Adrenal gland (tissue), 19 donors: ENCODE measurements at places on chromosomes 3 and 15. TPM values are rescaled to one million over a fixed set of nuclear protein-coding genes. Genes with fewer than 3 reads are reported as not detected.

DNA sequence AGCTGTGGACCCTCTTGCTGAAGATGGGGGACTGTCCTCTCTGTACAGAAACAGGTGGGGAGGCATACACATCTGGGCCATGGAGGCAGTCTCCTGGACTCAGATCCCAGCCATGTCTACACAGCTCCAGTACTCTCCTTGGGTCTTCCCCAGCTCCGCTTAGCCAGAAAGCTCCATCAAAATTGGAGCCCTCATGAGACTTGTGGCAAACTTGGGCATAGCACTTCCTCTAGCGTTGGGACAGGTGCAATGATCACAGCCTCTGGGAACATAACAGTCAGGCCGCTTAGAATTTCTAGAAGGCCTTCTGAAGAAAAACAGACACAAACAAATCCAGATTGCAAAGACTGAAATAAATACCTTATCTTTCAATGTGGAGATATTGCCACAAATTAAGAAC, 634.3 kb upstream of the GOLIM4 start:
- H3K4me1 ChIP-seq, result no peaks in the 10 kb centered on the region
- H3K27me3 ChIP-seq, result no peaks in the 10 kb centered on the region
- H3K27ac ChIP-seq, result no peak overlapping the region
- H3K36me3 ChIP-seq, result no peaks in the 10 kb centered on the region
- no peak overlapping the region for H3K4me3 ChIP-seq

- H3K4me3 ChIP-seq, result no peak overlapping the region
- H3K36me3 ChIP-seq, result peaks cover 42% of the 10 kb centered on the region
- H3K27me3 ChIP-seq, result no peaks in the 10 kb centered on the region
Measured at GRCh38 chr15:73564255-73564654, 68.9 kb downstream of the NPTN start.

The RAB8B gene
- polyA plus RNA-seq, result 41.1 TPM

- H3K27me3 ChIP-seq, result no peaks in the 10 kb centered on the region
- no peaks in the 10 kb centered on the region for H3K36me3 ChIP-seq
- DNase-seq, result no peak
- no peak overlapping the region for H3K4me3 ChIP-seq
Measured at GRCh38 chr3:134709561-134710312, 58.9 kb upstream of the KY start.

GRCh38 chr15:75578173-75578947, 755 bp downstream of the PTPN9 start:
- peaks cover 21% of the 10 kb centered on the region for H3K4me1 ChIP-seq
- H3K36me3 ChIP-seq, result no peaks in the 10 kb centered on the region
- no peaks in the 10 kb centered on the region for H3K27me3 ChIP-seq
- DNase-seq, result no peak
- peak overlapping the region; percentile 81 for H3K27ac ChIP-seq
- peak overlapping the region; percentile 27 for H3K4me3 ChIP-seq

The CCDC12 gene
- polyA plus RNA-seq, result 145 TPM

DNA sequence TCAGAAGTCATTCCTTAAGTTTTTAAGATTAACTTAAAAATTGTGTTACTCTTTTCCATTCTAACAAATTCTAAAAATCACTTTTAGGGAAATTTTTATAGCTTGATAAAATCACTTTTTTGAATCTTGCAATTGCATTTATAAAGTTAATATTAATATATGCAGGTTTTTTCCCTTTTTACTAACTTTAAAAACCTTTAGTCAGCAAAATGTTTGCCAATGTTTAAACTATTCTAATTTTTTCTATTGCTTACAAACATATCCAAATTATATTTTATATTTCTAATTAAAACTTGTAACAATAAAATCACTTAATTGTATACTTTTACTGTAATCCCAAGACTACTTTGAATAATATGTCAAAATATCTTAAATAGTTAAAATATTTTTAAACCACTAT, 839.4 kb downstream of the TBL1XR1 start:
- H3K27me3 ChIP-seq, result no peaks in the 10 kb centered on the region
- no peak for DNase-seq
- H3K27ac ChIP-seq, result no peak overlapping the region
- no peak overlapping the region for H3K4me3 ChIP-seq
- H3K4me1 ChIP-seq, result no peaks in the 10 kb centered on the region

The SV2B gene
- 0.94 TPM for polyA plus RNA-seq

The DCBLD2 gene
- 31.6 TPM for polyA plus RNA-seq

The PLA2G4D gene
- polyA plus RNA-seq, result 0.07 TPM

GRCh38 chr3:23913873-23914743, 2.7 kb downstream of the NKIRAS1 start:
- no peaks in the 10 kb centered on the region for H3K27me3 ChIP-seq
- no peaks in the 10 kb centered on the region for H3K36me3 ChIP-seq
- no peak overlapping the region for H3K4me3 ChIP-seq
- no peak overlapping the region for H3K27ac ChIP-seq
- no peak for DNase-seq

DNA sequence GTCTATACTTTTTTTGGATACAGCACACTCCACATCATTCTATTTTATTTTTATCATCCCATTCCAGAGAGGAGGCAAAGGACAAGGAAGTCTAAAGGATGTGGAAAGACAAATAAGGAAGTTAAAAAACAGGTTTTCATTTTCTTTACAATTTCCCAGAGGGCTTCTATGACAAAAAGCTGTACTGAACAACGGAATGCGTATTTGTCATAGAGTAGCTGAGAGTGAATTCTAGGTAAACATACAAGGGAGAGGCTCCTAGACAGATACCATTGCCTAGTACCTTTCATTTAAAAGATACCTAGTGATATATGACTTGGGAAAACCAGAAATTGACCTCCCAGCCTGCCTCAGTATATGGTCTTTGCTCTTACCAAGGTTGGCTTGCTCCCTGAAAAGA, 341.7 kb downstream of the FHIT start:
- H3K36me3 ChIP-seq, result no peaks in the 10 kb centered on the region
- H3K4me1 ChIP-seq, result no peaks in the 10 kb centered on the region
- no peak for DNase-seq
- H3K27me3 ChIP-seq, result no peaks in the 10 kb centered on the region

DNA sequence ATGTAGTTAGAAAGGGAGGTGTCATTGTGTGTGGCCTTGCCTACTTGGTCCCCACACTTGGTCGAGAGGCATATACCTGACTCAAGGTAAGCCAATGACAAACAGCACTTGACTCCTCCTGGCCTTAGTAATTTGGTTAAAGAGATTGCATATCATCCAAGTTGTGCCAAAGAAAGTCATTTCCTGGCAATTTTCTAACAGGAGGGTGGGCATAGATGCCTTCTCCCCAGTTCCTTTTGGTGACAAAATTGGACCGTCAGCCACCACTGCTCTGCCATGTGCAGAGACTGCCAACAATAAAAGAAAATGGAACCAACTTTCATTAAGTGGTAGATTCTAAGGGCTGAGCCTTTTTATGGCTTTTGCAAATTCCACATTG, 7.9 kb upstream of the LEKR1 start:
- no peak overlapping the region for H3K4me3 ChIP-seq
- H3K4me1 ChIP-seq, result peaks cover 11% of the 10 kb centered on the region
- H3K27me3 ChIP-seq, result no peaks in the 10 kb centered on the region
- no peaks in the 10 kb centered on the region for H3K36me3 ChIP-seq
- H3K27ac ChIP-seq, result no peak overlapping the region

The UROC1 gene
- polyA plus RNA-seq, result 0.03 TPM

DNA sequence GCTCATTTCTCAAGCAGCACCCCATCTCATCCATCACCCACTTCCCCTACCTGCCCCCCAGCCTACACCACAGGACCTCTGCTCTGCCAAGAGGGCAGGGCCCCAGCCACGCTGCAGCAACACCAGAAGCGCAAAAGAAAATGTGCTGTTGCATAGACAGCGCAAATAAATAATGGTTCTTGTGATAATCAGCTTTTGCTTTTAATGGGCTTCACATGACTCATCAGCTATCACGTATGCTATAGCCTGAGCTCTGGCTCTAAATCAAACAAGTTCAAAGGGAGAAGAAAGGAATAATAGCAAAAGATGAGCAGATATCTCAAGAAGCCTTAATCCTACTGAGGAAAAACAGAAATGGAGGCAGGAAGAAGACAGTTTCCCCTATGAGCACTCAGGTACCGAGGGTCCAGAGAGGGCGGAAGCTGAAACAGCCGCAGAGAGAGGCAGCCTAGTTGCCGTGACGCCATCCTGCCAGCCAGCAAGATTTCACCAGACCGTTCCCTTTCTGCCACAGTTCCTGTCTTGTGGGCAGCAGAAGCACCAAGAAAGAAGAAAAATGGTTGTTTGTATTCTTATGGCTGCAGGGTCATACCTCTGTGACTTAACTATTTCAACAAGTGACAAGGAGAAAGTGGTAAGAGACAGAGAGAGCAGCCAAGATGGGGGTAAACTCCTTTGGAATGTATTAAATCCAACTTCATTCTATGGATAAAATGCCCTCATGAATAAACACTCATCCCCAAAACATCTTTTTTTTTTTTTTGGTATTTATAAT, 22.0 kb downstream of the RAB27A start:
- peak overlapping the region; percentile 45 for H3K27ac ChIP-seq
- peaks cover 26% of the 10 kb centered on the region for H3K4me1 ChIP-seq
- no peaks in the 10 kb centered on the region for H3K36me3 ChIP-seq

The SLC25A26 gene
- polyA plus RNA-seq, result 16.5 TPM

DNA sequence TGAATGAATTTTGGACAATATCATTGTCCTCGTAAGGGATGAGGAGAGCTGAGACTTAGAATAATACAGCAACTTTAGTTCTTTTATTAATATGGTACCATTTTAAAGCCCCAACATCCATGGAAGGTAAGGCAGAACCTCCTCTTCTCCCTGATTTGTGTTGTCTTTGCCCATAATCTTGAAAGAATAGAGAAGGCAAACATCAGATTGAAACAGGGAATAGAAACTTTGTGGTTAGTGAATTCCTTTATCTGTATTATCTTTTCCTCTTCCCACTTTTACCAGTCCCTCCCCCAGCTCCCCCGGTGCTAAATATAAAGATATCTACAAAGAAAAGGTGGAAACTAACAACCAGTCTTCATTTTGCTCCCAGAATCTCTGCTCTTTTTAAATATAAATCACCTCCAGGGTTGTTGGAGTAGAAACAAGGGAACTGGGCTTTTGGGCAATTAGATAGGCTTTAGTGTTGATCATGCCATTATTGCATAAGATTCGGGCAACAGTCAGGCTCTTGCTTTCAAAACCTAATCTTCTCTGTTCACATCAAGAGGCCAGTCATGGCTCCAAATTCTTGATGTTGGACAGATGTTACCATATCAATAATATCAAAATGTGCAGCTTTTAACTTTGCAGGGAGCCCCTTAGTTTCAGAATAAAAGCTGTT, 32.5 kb downstream of the ITPR1 start:
- H3K27me3 ChIP-seq, result no peaks in the 10 kb centered on the region
- no peak overlapping the region for H3K27ac ChIP-seq
- H3K4me1 ChIP-seq, result peaks cover 18% of the 10 kb centered on the region
